ENCODE measurements at places on chromosomes 6 and 20. TPM values are rescaled to one million over a fixed set of nuclear protein-coding genes. Genes with fewer than 3 reads are reported as not detected.

Gene ADGB
- not detected for total RNA-seq

Gene VGLL2
- total RNA-seq = not detected

Gene MOG
- total RNA-seq = not detected

GRCh38 chr20:44776980-44777379 is 31.3 kb downstream of the KCNK15 start:
- peaks cover 21% of the 10 kb centered on the region for H3K27me3 ChIP-seq
- H3K27ac ChIP-seq = no peak overlapping the region
- DNase-seq = no peak
- H3K4me1 ChIP-seq = no peaks in the 10 kb centered on the region
- H3K4me3 ChIP-seq = no peak overlapping the region

DNA sequence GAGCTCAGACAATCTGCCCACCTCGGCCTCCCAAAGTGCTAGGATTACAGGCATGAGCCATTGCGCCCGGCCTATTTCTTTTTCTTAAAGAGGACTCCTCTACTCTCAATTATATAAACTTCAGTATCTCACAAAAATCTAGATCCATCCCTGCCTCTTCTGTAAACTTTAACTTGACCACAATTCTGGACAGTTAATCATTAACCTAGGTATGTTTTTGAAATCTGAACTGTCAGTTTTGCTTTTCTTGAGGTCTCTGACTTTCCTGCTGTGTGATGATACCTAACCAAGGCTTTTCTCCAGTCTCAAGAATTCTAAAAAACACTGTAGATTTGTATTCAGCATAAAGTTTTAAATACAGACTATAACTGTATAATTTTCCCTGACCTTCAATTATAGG is 388.2 kb upstream of the SYNCRIP start:
- DNase-seq = no peak
- H3K36me3 ChIP-seq = no peaks in the 10 kb centered on the region
- H3K27ac ChIP-seq = no peak overlapping the region
